GM23338 (cell line): ENCODE measurements at places on chromosomes 3 and 15.

GRCh38 chr3:43689766-43690399 is 855 bp upstream of the ABHD5 start:
- no peak for DNase-seq

DNA sequence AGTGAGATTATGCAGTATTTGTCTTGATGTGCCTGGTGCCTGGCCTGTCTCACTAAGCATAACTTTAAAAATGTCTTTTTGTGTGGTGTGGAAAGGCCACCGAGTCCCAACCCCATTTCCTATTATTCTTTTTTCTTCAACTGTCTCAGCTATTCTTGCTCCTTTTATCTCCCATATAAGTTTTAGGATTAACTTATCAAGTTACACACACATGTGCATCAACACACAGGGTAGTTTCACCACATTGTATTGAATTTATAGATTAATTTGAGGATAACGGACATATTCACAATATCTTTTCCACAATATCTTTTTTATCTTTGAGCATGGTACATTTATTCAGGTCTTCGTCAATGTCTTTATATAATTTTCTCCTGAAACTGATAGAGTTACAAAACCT is 127.6 kb downstream of the RYR3 start:
- no peak for DNase-seq

GRCh38 chr15:29622637-29623036 is 199.6 kb downstream of the TJP1 start:
- no peak for DNase-seq

- DNase-seq = no peak
Observed at GRCh38 chr3:106813742-106814141, 563.5 kb upstream of the CCDC54 start.

GRCh38 chr15:73196113-73196512 is 143.8 kb downstream of the NEO1 start:
- no peak for DNase-seq

DNA sequence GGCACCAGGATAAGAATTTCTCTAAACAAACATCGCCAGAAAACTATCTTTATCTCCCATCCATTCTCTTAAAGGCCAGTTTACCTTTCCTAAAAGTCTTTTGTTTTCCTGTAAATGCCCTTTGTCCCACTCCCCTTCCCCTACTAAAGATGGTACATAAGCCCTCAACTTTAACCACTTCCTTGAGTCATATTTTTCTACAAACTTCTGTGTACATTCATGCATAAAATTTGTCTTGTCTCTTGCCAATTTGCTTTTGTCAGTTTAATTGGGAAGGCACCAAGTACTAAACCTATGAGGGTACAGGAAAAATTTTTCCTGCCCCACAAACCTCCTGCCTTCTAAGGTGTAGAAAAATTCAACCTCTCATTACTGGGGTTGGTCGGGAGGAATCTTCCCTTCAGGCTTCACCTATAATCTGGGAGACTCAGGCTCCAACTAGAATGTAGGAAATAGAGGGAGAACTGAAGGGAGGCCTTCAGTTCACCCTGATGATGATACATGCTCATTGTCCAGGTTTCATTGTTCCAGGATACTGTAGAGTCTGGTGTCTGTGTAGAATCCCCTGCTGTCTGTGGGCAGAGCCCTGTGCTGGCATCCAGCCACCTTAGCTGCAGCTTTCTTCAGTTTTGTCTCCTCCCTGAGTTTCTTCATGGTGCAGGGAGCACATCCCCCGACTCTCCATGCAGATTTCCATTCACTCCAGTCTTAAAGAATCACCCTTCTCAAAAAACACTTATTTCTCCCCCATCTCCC is 53.2 kb downstream of the CD200R1L start:
- DNase-seq = no peak

DNA sequence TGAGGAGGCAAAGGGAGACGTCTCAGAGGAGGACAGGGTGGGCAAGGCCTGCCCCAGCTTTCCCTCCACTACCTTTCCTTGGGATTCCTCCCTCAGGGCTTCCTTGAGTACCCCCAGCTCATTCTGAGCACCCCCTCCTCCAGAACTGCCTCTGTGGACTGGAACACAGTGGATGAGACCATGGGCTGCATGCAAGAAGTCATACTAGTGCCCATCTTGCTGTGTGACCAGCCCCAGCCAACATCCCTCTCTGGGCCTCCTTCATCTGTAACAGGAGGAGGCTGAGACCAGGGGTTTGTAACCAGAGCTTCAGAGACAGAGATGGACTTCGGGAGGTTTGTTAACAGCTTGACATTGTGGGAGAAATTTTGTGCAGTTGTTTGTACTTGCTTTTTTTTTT is 25.6 kb downstream of the FEM1B start:
- DNase-seq = no peak

GRCh38 chr3:45468326-45468725 is 80.0 kb downstream of the LARS2 start:
- no peak for DNase-seq

- no peak for DNase-seq
Observed at GRCh38 chr3:38555926-38556325, 59.8 kb downstream of the EXOG start.

GRCh38 chr15:78195735-78196201 is 38.6 kb downstream of the ACSBG1 start:
- peak; percentile 68 for DNase-seq

DNA sequence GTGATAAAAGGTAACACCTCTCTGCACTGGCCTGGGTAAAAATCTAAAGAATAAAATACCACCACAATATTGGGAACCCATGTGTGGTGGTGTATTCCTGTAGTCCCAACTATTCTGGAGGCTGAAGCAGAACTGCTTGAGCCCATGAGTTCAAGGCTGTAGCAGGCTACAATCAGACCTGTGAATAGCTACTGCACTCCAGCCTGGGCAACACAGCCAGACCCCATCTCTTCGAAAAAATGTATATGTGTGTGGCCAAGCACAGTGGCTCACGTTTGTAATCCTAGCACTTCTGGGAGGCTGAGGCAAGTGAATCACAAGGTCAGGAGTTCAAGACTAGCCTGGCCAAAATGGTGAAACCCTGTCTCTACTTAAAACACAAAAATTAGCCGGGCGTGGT is 1.8 kb upstream of the RPL14 start:
- DNase-seq = no peak

GRCh38 chr15:40550341-40551037 is 14.4 kb downstream of the CCDC32 start:
- no peak for DNase-seq
